ENCODE measurements at places on chromosomes 7 and 10.

GRCh38 chr7:87369216-87369615 is 23.8 kb downstream of the CROT start:
- no peak for DNase-seq

DNA sequence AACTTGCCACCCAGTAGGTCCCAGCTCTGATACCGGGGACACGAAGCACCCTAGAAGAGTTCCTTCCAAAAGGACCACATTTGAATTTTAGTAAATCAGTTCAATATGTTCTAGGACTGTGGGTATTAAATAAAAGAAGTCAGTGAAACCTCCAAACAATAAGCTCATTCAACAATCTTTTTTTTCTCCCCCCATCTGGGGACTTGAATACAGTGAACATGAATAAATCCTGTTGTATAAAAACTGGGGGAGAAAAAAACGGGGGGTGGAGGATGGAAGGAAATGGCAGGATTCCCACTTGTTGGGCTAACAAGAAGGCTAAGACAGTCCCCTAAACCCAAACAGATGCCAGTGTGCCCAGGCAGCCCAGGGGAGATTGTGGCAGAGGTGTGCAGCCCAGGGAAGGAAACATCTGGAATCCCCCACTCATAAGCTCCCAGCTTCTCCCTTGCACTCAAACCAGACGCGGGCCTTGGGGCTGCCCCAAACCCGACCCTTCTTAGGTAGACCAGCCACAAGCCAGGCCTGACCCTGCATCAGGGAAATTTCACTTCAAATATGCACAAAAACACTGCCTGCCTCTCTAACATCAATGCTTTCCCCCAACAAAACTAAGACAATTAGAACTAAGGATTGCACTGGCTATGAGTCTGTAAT is 8.8 kb downstream of the AFAP1L2 start:
- no peak for DNase-seq

GRCh38 chr10:28219251-28219650 is 83.6 kb downstream of the MPP7 start:
- DNase-seq = no peak

GRCh38 chr7:30888747-30889146 is 22.9 kb upstream of the AQP1 start:
- DNase-seq = no peak

DNA sequence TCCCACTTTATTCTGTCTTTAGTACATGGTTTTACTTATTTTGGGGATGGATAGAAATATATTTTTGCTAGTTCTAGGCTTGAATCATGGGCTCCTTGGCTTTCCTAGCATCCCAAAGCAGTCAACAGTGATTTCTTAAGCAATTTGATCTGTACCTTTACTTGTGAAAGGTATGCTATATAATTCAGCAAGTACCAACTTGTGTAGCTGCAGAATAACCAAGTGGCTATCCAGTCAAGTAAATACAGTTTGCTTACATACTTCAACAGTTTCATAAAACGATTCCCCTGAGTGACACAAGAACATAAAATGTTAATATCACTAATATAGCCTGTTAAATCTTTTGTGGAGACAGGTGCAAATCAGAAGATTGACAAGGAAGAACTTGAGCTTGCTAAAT is 67.2 kb downstream of the PODXL start:
- DNase-seq = no peak

- no peak for DNase-seq
Observed at GRCh38 chr7:116633131-116633988, 38.6 kb upstream of the MET start.

DNA sequence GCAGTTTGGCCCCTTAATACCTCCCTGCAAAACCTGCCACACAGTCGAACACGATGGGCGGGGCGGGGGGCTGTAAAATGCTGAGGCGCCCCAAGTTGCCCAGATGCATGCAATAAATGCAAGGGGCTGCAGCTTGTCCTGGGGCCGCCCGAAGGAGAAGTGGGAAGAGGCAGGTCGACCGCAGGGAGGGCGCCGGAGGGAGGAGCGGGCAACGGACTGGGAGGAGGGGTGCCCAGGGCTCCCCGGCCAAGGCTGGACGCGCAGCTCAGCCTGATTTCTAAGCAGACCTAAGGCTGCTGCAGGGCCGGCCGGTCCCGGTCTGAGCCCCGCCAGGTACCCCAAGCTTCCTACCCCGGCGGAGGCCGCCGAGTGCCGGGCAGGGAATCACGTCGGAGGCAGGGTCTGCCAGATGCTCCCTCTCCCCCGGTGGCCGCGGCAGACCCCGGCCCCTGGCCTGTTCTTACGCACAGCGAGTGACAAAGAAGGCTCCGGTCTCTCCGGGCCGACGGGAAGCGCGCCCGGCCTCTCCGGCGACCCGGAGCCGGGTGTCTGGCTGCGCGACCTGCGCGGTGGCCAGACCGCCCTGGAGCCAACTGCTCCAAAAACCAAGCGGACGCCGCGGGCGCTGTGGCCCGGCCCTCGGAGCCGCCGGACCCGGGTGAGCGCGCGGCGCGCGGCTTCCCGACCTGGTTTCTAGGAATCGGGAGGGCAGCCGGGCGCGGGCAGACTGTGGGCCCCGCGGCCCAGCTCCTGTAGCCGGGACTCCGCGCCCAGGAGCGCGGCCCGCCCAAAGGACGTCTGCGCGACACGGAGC is 744 bp upstream of the EBF3 start:
- DNase-seq = no peak

DNA sequence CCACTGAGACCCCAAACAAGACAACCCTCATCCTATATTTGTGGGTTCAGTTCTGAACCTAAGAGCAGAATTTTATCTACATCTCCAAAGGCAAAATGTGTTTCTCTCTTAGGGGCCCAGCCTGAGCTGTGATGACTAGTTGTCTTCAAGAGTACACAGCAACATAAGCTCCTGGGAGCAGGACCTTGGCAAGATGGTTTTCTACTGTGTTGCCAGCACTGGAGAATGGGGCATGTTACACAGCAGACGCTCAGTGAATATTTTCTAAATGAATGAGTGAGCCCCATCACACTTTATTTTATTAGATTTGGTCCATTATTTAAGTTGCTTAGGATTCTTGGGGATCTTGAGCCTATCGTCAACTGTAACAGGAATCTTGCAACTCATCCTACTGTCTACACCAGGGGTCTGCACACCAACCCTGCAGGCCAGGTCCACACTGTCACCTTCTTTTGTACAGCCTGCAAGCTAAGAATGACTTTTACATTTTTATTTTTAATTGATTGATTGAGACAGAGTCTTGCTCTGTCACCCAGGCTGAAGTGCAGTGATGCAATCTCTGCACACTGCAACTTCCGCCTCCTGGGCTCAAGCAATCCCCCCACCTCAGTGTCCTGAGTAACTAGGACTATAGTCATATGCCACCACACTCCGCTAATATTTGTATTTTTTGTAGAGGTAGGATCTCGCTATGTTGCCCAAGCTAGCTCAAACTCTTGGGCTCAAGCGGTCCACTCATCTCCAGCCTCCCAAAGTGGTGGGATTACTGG is 347.1 kb downstream of the FGFR2 start:
- no peak for DNase-seq

DNA sequence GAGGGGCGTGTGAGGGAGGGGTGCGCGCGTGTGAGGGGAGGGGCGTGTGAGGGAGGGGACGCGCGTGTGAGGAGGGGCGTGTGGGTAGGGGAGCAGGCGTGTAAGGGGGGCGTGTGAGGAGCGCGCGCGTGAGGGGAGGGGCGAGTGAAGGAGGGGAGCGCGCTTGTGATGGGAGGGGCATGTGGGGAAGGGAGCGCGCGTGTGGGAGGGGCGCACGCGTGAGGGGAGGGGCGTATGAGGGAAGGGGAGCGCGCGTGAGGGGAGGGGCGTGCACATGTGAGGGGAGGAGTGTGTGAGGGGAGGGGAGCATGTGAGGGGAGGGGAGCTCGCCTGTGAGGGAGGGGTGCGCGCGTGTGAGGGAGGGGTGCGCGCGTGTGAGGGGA is 19.1 kb downstream of the MXI1 start:
- peak; percentile 69 for DNase-seq

DNA sequence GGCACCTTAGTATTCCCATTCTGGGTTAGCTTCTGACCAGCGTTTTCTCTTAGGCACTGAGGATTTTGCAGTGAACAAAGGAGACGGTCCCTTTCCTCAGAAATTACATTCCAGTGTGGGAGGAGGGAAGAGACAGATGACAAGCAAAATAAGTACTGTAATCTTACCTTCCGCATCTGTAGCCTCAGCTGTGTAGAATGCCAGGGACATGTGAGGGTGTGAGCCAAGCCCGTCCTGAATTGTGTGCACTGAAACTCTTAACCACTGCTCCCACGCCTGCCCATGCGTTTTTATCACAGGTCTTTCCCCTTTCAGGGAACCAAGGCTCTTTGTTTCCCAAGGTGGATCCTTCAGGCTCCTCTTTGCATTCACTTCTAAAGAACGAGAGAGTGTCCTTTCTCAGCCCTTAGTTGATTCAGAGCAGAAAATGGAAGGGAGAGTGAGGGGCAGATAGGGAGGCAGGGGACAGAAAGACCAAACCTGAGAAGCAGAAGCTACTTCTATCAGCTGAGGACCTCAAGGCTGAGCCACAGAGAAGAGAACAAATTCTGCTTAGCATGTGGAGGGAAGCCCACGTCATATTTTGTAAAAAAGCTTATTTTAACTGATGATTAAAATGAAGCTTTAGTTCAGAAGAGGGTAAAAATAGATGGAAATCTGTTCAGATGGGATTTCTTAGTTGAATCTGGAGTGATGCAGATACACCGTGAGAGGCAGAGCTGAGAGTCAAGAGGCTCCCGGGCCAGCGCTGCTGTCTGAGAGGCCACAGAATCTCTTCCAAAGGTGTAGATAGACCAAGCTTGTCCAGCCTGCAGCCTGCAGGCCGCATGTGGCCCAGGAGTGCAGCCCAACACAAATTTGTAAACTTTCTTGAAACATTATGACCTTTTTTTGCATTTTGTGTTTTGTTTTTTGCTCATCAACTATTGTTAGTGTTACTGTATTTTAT is 122.5 kb downstream of the CCNY start:
- DNase-seq = no peak

GRCh38 chr10:60170250-60170649 is 219.4 kb downstream of the ANK3 start:
- DNase-seq = no peak

- DNase-seq = no peak
Observed at GRCh38 chr10:60913071-60913470, 30.9 kb downstream of the RHOBTB1 start.

- DNase-seq = peak; percentile 64
Observed at GRCh38 chr7:873367-874002, 2.9 kb upstream of the GET4 start.

DNA sequence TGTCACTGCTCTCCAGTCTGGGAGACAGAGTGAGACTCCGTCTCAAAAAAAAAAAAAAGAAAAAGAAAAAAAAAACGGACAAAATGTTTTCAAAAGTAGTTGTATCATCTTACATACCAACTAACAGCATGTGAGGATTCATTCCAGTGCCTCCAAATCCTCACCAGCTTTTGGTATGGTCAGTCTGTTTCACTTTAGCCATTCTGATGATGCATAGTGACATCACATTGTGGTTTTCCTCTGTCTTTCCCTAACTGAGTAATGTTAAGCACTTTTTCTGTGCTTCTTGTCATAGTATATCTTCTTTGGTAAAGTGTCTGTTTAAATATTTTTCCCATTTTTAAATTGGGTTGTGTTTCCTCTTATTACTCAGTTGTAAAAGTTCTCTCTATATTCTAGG is 251.4 kb upstream of the CTBP2 start:
- no peak for DNase-seq

DNA sequence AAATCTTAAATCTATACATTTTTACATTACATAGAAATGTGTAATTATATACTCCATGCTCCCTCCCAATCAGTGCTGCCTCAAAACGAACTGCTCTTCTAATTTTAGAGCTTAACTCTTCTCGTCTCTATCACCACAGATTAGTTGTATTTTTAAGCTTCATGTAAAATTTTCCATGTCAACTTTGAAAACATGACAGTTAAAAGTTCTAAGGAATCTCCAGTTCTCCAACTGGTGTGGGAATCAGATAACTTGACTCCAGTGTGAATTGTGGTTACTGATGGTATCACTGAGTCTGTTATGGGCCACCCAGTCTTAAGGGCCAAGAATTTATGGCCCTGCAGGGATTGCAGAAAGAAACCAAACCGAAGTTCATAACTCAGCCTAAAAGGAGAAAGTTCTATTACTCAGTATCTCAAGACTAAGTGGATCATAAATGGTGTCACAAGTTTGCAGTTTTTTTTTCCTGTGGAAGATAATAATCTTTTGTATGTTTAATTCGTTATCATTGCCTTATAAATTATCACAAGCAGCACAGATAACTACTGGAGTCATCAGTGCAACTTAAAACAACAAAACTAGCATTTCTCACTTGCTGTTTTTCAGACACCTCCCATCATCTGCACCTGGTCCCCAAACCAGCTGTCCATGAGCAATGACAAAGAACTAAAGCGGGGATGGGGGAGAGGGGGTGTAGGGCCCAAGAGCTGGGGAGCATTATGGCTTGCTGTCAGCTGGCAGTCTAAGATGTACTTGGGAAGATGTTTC is 31.5 kb upstream of the KMT2E start:
- DNase-seq = no peak

DNA sequence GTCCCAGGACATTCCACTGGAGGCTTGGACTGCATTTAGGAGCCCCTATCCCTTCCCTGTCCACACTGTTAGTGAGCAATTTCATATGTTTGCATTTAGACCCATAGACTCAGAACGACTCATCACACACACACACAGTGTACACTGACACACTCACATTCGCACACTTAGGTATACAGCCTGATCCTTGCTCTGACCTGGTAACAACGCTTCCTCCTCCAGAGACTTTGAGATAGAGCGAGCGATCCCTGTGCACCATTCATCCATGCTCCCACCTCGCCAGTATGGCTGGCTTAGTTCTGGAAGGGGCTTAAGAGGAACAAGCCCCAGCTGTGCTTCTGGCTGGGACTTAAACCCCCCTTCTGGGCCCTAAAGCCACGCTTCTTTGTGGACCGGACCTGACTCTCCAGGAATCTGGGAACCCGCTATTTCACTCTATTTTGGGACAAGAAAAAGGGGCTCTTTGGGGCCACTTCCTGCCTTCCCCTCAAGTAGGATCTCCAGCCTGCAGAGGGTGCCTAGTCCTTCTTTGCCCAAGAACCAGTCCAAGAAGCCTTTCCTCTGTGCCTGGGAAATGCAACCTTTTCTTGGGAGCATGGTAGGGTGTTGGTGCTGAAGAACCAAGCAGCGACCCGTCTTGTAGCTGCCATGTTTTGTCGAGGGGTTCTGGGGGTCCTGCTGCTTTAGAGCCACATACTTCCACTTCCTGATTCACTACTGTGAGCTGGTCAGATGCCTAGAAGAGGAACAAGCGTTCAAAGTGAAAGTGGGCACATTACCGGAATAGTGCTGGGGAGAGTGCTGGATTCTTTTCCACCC is 1.1 kb upstream of the HOXA13 start:
- DNase-seq = no peak

DNA sequence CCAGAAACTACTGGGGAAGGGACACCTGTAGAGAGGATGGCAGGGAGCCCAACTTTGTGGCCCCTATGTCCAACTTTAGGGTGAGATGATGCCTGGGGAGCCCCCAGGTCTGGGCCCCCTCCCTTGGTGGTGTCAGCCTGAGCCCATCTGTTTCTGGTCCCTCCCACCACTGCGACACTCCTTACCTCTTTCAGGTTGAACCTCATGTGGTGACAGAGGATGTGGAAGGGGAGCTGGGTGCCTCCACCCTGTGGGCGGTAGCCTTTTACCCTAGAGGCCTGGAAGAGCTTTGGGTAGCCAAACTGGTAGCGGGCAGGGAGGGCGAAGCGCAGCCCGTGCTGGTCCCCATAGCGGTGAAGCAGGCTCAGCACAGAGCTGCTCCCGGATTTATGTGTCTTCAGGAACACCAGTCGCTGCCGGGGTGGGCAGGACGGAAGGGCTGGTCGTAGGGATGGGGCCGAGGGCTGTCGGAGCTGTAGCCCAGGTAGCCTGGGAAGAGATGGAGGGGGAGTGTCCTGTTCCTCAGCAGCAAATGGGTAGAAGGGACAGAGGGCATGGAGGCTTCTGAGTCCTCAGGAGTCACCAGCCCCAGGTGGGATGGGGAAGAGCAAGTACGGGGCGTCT is 2.0 kb downstream of the GAL3ST4 start:
- DNase-seq = no peak
